Upper lobe of right lung (tissue), 1 donor: ENCODE measurements at places on chromosomes 12 and 14.

DNA sequence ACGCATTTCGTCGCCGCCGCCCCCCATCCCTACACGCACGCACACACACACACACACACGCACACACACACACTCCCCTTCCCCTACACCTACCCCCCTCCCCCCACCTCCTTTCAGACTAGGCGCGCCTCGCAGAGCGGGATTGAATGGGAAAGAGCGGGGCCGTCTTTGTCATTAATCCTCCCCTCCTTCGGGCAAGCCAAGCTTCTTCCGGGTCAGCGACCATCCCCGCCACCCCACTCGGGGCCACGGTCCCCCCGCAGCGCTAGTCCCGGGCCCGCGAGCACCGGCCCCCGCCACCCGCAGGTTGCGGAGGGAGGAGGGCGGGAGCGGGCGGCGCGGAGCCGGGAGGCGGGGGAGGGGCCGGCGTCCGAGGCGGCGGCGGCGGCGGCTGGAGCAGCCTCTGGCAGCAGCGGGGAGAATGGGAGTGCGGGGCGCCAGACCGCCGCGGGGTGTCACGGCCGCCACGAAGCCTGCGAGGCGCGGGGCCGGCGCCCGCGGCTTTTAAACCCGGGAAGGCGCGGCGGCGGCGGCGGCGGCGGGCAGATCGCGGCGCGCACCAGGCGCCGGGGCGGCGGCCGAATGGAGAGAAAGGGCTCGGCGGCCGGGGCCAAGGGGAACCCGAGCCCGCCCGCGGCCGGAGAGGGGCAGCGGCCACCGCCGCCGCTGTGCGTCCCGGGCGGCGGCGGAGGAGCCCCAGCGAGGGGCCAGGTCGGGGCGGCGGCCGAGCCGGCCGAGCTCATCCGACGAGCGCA is at the start of gene TTC9:
Gene TTC9, plus strand, starts transcription at position 369 of the 755 bp plus-strand sequence. Its CDS starts 214 bp downstream, at position 583.
- peak; percentile 76 for DNase-seq

- DNase-seq, result no peak
Measured at GRCh38 chr14:105971593-105972500, 445.5 kb downstream of the TMEM121 start.

DNA sequence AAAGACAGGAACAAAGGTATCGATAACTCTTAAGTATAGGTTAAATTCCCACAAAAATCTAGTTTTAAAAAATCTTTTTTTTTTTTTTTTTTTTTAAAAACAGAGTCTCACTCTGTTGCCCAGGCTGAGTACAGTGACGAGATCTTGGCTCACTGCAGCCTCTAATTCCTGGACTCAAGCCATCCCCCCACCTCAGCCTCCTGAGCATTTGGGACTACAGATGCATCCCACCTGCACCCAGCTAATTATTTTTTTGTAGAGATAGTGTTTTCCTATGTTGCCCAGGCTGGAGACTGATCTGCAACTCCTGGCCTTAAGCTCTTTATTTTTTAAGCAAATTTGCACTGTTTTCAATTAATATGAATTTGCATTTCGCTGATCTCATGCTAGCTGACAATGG is 9.8 kb downstream of the PSEN1 start:
- no peak for DNase-seq

GRCh38 chr14:56794557-56795283 is 15.6 kb downstream of the OTX2 start:
- no peak for DNase-seq

DNA sequence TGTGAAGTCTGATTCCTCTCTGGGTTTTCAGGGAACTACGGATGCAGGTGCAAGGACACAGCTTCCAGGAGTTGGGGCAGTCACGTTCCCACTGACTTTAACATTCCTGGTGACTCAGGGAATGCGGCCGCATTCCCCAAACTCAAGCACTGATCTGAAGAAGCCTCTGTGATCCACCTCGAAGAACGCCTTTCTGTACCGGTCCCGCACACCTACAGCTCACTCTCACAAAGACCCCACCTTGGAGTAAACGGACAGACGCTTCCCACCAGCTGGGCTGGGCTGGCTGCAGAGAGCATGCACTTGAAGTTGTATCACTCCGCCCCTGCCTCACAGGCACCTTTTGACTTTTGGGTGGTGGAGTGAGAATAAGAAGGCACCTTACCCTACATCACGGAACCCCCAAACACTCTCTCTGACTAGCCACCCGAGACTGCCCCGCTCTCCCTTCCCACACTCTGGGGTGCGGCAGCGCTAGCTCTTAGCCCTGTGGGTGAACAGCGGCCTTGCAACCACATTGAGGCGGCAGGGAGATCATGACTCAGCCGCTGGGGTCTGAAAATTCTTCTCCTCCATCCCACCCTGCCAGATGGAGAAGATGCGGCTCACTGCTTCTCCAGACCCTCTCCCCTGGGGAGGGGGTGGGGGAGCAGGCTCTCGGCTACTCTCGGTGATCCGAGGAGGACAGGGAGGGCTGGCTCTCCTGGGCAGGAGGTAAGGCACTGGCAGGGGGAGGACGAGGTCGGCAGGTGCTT is 23.7 kb upstream of the HDAC7 start:
- no peak for DNase-seq

GRCh38 chr12:88336076-88336739 is 194.1 kb downstream of the TMTC3 start:
- no peak for DNase-seq

- DNase-seq, result no peak
Measured at GRCh38 chr12:98750511-98750910, 105.4 kb downstream of the APAF1 start.

DNA sequence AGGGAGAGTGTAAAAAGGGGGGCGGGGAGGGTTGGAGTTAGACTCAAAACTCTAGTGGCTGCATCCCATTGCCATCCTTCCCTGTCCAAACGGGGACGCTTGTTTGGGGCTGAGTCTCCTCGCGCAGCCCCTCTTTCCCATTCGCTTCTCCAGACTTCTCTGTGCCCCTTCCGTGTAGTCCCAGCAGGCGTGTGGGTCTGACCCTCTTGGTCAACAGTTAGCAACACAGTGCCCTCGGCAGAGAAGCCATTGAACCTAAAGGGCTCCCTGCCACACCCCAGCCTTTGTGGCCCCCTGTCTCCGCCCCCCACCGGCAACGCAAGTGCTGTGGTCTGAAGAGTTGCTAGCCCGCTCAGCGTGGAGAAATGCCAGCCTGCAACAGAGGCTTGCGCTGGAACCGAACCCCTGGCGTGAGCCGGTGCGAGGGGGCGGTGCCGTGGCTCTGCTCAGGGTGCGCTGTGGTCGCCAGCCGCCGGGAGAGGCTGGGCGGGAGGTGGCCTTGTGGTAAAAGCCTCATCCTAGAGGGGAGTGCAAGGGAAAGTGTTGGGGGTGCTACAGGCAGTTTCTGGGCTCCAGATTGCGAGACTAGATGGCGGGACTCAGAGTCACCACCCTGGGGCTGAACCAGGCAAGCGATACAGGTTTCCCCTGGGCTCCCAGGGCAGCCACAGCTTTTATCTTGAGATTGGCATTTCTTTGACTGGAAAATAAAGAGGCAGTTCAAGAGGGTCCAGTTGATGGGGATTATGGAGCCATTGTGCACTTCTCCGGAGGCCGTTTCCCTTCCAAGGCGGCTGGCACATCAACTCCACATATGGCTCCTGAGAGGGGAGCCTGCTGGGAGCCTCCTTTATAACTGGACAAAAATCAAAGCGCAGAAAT is 2.1 kb downstream of the PLXNC1 start:
- peak; percentile 71 for DNase-seq

DNA sequence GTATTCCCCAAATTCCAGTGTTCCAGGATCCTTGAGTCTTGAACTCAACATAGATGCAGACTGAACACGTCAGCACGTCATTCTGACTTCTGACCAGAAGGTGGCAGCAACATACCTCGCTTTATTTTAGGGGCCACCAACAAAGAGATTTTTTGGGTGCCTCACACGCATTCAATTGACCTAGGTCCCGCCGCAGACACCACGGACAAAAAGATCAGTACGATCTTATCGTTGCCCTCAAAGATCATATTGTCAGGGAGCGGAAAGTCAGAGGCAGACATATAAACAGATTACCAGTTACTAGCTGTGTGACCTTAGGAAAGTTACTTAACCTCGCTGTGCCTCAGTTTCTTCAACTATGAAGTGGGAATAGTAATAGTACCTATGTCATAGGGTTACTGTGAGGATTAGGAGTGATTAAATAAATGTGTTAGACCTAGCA is 6.5 kb upstream of the PRPH start:
- peak; percentile 29 for DNase-seq

GRCh38 chr14:99803106-99803775 is 10.0 kb downstream of the EML1 start:
- DNase-seq, result no peak
